ENCODE measurements at places on chromosomes 1 and 21.

GRCh38 chr1:100423832-100424337 lies 71.6 kb downstream of the CDC14A start:
- no peak overlapping the region for H3K27ac ChIP-seq
- H3K27me3 ChIP-seq, result no peaks in the 10 kb centered on the region
- DNase-seq, result no peak

- no peak for DNase-seq
- no peak overlapping the region for H3K27ac ChIP-seq
- peaks cover 5% of the 10 kb centered on the region for H3K4me1 ChIP-seq
- no peak overlapping the region for H3K4me3 ChIP-seq
- H3K36me3 ChIP-seq, result no peaks in the 10 kb centered on the region
- no peaks in the 10 kb centered on the region for H3K27me3 ChIP-seq
Observed at GRCh38 chr1:179820226-179820970, 57.2 kb downstream of the TOR1AIP2 start.

- H3K4me3 ChIP-seq, result no peak overlapping the region
- H3K36me3 ChIP-seq, result no peaks in the 10 kb centered on the region
- peaks cover 24% of the 10 kb centered on the region for H3K4me1 ChIP-seq
- no peak overlapping the region for H3K27ac ChIP-seq
Observed at GRCh38 chr1:199742547-199742946, 285.0 kb upstream of the NR5A2 start.

DNA sequence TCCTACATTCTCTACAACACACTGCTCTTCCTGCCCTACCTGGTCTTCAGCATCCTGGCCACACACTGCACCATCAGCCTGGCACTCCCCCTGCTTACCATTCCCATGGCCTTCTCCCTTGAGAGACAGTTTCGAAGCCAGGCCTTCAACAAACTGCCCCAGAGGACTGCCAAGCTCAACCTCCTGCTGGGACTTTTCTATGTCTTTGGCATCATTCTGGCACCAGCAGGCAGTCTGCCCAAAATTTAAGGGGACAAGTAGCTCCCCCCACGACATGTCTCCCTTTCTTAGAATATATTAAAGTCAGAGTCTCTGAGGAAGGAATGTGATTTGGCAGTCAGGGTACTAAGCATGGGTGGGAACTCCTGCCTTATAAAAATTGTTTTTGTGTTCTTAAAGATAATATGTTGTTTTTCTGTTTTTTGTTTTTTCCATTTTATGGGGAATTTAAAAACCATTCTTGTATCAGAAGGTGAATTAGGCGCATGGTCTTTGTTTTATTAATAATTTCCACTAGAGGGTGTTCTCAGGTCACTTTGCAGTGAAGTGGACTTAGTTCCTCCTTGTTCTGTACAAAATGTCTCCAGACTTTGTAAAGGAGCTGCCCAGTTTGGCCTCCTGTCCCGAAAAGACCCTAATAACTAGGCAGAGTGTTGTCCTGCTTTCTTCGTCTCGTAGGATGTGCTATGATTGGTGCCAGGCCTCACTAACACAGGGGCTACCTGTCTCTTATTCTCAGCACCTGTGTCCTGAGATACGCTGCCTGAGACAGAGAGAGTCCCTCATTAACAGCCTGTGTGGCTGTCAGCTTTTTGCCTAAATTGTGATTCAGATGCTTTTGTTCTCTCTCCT lies 13.1 kb downstream of the UBIAD1 start:
- no peak overlapping the region for H3K4me3 ChIP-seq
- H3K27ac ChIP-seq, result no peak overlapping the region
- DNase-seq, result no peak
- peaks cover 12% of the 10 kb centered on the region for H3K4me1 ChIP-seq
- H3K27me3 ChIP-seq, result no peaks in the 10 kb centered on the region

DNA sequence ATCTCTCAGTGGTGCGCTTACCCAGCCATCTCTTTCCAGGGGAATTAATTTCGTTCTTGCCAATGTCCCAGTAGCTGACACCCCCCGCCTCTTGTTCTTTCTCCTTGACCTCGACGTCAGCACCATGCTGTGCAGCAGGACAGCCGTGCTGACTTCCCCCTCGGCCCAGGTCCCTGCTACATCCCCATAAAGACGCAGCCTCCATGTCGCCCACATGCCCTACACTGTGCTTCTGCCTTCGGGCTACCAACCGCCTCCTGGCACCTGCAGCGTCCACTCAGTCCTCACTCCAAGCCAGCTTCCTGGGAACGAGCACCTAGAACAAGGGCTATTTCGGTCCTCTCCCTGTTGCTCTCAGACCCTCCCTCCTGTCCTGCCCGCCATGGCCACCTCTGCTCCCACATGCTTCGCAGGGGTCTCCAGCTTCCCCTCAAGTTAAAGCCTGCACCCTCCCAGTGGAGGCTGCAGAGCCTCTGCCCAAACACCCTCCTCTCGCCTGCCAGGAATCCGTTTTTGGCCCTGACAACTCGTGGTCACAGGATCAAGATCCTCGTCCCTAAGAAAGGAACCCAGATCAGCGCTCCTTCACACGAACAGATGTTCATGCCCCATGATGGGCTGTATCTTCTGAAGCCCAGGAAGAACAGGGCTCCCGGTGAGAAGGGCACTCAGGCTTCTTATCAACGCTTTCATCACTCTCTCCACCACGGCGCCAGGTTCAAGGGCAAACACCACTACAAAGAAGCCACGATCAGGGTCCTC lies 109.7 kb downstream of the NPHP4 start:
- no peak overlapping the region for H3K27ac ChIP-seq
- H3K4me3 ChIP-seq, result no peak overlapping the region
- H3K27me3 ChIP-seq, result no peaks in the 10 kb centered on the region
- H3K4me1 ChIP-seq, result no peaks in the 10 kb centered on the region
- DNase-seq, result no peak

GRCh38 chr1:118878661-118879060 lies 109.5 kb downstream of the TBX15 start:
- no peak overlapping the region for H3K4me3 ChIP-seq
- no peaks in the 10 kb centered on the region for H3K36me3 ChIP-seq
- H3K27ac ChIP-seq, result no peak overlapping the region
- no peak for DNase-seq

DNA sequence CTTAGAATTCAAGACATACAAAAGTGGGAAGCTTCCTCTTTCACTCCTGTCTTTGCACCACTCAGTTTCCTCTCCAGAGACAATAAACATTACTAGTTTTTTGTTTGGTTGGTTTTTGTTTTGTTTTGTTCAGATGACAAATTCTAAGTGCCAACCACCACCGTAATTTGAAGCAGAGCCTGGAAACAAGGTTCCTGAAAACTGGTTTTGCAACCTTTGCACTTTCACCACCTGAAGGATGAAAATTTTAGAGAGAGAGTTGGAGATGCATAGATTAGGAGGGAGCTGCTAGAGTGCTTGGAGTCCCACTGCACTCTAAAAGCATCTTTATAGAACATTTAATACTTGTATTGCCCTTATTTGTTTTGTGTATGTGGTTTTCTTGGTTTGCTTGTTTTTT lies 20.2 kb upstream of the MGST3 start:
- no peak overlapping the region for H3K27ac ChIP-seq
- peaks cover 3% of the 10 kb centered on the region for H3K4me1 ChIP-seq
- H3K27me3 ChIP-seq, result peaks cover 3% of the 10 kb centered on the region
- no peaks in the 10 kb centered on the region for H3K36me3 ChIP-seq
- no peak for DNase-seq

DNA sequence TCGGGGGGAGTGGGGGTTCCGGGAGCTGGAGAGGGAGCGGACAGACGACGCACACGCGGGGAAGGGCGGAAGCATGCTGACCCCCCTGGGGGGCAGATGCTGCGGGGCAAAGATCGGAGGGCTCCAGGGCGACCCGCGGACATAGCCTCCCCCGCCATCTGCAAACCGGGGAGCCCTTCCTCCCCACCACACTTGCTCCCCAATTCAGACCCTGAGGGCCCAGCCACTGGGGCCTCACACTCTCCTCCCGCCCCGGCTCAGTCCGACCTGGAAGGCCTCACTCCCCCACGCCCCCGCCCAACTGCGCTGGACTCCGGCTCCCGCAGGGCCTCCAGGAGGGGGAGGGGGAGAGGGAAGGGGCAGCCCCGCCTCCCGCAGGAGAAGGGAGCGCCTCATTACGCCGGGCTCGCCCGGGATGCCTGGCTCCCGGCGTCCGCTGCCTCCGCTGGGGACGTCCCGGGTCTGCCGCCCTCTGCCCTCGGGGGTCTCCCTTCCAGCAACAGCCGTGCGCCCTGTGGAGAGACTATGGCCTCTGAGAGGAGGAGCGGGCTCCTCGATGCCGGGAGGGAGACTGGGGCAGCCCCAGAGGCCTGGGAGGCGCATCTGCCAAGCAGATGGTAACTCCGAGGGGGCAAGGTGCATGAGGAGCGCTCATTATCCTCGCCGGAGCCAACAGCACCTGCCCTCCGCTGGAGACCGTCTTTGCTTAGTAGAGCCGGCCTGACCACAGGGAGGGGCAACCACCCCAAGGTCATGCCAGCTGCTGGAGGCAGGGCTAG lies 636 bp upstream of the CAMK2N1 start:
- no peak for DNase-seq
- no peak overlapping the region for H3K4me3 ChIP-seq
- peaks cover 50% of the 10 kb centered on the region for H3K27me3 ChIP-seq
- H3K4me1 ChIP-seq, result no peaks in the 10 kb centered on the region
- no peaks in the 10 kb centered on the region for H3K36me3 ChIP-seq
- H3K27ac ChIP-seq, result no peak overlapping the region

DNA sequence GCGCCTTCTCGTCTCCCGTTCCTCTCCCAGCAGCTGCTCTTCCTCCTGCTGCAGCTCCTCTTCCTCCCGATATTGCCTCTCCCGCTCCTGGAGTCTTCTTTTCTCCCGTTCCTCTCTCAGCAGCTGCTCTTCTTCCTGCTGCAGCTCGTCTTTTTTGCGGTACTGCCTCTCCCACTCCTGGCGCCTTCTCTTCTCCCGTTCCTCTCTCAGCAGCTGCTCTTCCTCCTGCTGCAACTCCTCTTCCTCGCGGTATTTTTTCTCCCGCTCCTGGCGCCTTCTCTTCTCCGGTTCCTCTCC lies 5.3 kb downstream of the TCHH start:
- DNase-seq, result no peak
- H3K36me3 ChIP-seq, result no peaks in the 10 kb centered on the region
- H3K4me3 ChIP-seq, result peak overlapping the region; percentile 46
- no peak overlapping the region for H3K27ac ChIP-seq

- H3K27ac ChIP-seq, result no peak overlapping the region
- peaks cover 6% of the 10 kb centered on the region for H3K36me3 ChIP-seq
- no peak overlapping the region for H3K4me3 ChIP-seq
- DNase-seq, result no peak
- H3K4me1 ChIP-seq, result no peaks in the 10 kb centered on the region
- no peaks in the 10 kb centered on the region for H3K27me3 ChIP-seq
Observed at GRCh38 chr21:29521872-29522271, 223.2 kb downstream of the BACH1 start.

DNA sequence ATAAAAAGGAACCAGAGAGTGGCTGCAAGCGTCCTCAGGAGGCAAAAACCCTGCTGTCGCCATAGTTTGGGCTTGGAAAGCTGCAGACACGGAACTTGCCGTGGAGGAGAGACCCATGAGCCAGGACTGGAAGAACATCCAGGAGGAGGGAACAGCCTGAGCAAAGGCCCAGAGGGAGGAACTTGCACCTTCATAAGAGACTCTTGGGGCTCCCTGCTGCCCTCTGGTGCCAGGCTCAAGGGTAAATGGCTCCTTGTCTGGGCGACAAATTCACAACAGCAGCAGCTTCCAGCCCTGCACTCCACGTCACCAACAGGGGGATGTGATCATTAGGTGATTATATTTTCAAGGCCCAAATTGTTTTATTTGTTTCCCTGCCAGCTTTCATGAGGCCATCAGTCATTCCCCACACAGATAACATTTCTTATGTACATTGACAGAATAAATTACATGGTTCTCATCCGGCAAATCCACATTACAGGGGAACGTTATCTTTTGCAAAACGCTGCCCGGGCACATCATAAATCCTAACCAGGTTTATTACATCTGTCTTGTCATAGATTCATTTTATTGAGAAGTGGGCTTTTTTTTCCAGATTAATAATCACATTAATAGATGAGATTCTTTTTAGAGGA lies 143.0 kb upstream of the GRIK3 start:
- H3K4me3 ChIP-seq, result no peak overlapping the region
- H3K36me3 ChIP-seq, result no peaks in the 10 kb centered on the region
- no peak overlapping the region for H3K27ac ChIP-seq
- H3K27me3 ChIP-seq, result no peaks in the 10 kb centered on the region
- H3K4me1 ChIP-seq, result no peaks in the 10 kb centered on the region
- no peak for DNase-seq

- no peaks in the 10 kb centered on the region for H3K27me3 ChIP-seq
- no peak overlapping the region for H3K4me3 ChIP-seq
- no peak for DNase-seq
Observed at GRCh38 chr1:118360817-118361216, 175.8 kb upstream of the SPAG17 start.

DNA sequence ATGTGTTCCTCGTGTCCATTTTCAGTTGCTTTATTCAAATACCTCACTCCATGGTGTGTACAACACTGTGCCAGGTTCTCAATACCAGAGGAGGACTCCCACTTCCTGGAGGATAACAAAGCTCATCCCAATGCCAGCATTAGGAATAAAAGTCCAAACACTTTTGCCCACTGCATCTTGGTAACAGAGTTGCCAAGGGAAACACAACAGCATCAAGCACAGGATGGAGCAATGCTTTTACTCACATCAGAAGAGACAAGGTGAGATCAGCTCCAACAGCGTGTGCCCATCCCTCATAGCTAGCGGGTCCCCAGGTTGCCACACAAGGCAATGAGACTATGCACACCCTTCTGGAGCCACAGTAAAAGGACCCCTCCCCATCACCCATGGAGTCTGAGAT lies 2.9 kb downstream of the KRTAP20-4 start:
- DNase-seq, result no peak
- H3K36me3 ChIP-seq, result no peaks in the 10 kb centered on the region
- no peak overlapping the region for H3K4me3 ChIP-seq
- no peak overlapping the region for H3K27ac ChIP-seq
- no peaks in the 10 kb centered on the region for H3K4me1 ChIP-seq

DNA sequence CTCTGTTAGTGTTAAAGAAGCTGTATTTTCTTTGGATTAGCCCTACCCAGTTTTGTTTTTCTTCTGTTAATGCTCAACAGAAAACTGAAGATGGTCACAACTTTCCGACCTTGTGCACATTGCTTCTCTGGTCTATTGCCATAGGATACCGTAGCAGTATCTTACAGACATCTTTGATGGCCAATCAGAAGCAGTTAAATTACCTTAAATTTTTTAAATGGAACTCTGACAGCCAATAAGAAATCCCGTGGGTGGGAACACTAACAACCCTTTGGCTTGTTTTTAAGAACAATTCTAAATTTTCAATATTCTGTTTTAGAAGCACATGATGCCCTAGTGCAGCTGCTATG lies 17.2 kb downstream of the NFYC start:
- no peak for DNase-seq
- H3K36me3 ChIP-seq, result no peaks in the 10 kb centered on the region
- peaks cover 54% of the 10 kb centered on the region for H3K4me1 ChIP-seq
- no peaks in the 10 kb centered on the region for H3K27me3 ChIP-seq

- no peaks in the 10 kb centered on the region for H3K36me3 ChIP-seq
- H3K4me3 ChIP-seq, result no peak overlapping the region
- DNase-seq, result no peak
- H3K4me1 ChIP-seq, result no peaks in the 10 kb centered on the region
- H3K27me3 ChIP-seq, result no peaks in the 10 kb centered on the region
Observed at GRCh38 chr1:186496171-186496851, 35.4 kb upstream of the PDC start.

GRCh38 chr1:109096120-109096519 lies 5.6 kb downstream of the TMEM167B start:
- H3K4me3 ChIP-seq, result no peak overlapping the region
- DNase-seq, result no peak
- H3K27ac ChIP-seq, result no peak overlapping the region
- peaks cover 24% of the 10 kb centered on the region for H3K4me1 ChIP-seq
- peaks cover 36% of the 10 kb centered on the region for H3K36me3 ChIP-seq

All from CD14-positive monocyte (primary cell).